ENCODE measurements at places on chromosomes 1 and 21.

DNA sequence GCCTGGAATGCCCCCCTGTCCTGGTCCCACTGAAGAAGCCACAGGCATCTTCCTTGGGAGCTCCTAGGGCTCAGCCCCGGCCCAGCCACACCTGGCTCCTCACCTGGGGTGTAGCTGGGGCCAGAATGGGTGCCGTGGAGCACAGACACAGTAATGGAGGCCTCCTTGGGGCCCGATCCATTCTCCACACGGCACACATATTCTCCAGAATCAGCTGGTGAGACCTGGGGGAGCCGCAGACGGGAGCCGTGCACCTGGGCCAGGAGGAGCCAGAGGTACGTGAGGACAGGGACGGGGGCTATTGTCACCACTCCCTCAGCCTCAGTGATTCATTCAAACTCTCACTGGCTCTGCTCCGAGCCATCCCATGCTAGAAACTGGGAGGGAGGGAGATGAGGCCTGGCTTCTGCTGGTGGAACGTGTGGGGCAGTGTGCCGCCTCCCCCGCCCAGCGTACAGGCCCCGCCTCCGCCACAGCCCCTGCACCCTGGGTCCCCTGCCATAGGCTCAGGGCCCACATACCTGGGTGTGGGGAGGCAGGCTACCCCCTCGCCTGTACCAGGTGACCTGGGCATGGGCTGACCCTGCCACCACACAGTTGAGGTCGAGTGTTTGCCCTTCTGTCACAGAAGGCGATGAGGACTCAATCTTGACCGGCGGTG lies 42.2 kb downstream of the LDLRAD2 start:
- no peak for DNase-seq

GRCh38 chr1:118661769-118662320 lies 326.3 kb downstream of the TBX15 start:
- DNase-seq, result no peak

- DNase-seq, result no peak
Observed at GRCh38 chr1:43814401-43814800, 107.1 kb downstream of the ST3GAL3 start.

DNA sequence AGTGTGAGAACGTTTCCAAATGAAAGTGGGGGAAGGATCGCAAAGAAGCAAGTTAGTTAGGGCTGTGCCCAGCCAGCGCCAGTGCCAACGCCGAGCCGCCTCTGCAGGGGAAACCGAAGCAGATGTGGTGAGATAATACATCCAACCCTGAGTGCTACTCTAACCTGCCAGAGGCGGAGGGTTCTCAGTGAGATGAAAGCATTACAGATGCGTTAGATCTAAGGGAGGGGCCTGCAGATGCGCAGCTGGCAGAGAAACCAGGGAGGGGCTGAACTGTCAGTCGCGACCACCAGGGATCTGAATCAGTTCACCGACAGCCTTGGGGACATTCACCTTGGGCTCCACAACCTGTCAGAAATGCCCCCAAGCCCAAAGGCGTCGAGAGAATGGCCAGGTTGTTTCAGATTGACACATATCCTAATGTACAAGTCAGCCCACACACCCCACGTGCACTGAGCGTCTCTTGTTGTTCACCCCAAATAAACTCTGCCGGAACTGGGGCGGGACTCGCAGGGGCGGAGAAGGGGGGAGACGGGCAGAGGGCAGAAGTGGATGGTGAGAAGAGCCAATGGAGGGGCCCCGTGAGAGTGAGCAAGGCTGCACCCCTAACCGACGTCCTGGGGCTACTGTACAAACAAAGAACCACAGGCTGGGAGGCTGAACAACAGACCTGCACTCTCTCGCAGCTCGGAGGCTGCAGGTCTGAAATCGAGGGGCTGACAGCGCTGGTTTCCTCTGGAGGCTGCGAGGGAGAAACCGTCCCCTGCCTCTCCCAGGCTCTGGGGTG lies 8.7 kb upstream of the UMODL1 start:
- no peak for DNase-seq
